ENCODE measurements at places on chromosomes 5 and 9.

DNA sequence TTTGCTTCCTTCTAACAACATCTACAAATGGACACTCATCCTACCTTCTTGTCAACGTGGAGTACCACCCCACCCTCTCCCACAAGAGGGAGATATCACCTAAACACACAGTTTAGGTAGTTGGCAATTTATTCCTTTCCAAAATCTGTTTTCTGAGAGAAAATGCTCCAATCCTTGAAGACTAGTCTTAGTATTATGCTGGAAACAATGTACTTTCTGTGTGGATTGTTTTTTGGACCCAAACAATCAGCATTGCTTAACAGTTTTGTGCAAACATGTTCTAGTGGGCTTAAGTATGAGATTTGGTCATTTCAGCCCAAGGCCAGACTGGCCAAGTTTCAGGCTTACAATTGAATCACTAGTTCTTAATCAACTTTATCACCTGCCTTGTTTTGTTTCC lies 359.1 kb downstream of the ARHGEF28 start:
- peak; percentile 20 for DNase-seq

DNA sequence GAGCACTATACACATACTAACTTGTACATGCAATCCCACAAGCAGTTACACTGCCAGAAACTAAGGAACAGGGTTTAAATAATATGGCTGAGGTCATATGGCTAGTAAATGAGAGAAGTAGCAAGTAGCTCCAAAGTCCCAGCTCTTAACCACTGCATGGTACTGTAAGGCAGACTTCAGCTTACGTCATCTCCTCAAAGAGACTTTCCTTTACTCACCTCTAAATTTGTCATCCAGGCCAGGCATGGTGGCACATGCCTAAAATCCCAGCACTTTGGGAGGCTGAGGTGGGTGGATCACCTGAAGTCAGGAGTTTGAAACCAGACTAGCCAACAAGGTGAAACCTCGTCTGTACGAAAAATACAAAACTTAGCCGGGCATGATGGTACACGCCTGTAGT lies 20.4 kb upstream of the SELENOP start:
- no peak for DNase-seq

DNA sequence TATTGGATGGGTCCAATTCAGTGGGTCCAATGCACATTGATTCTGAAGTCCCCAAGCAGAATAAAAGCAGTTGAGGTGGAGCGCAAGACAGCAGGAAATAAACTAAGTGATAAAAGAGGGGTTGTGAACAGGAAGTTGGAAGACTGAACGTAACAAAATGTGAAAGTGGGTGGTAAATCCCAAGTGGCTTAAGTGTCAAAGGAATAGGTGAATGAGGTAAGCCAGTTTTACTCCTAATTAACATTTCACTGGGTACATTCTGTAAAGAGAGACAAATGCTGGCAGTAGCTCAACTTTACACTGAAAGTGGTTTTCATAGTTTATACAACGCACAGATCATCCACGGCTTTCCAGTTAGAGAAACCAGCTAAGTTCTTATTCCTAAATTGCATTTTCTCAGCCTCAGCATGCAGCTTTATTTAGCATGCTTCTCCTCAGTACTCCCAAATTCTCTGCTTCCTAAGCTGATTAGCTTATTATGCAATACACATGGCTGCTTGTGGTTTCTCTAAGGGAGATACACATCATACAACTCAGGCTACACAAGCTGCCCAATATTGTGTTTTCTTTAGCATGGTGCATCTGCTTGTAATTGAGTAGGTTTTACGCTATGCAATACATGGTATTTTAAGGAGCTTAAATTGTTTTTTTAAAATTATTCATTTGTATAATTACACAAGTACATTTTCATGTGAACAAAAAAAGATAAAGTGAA lies 34.2 kb upstream of the HSD17B4 start:
- no peak for DNase-seq

DNA sequence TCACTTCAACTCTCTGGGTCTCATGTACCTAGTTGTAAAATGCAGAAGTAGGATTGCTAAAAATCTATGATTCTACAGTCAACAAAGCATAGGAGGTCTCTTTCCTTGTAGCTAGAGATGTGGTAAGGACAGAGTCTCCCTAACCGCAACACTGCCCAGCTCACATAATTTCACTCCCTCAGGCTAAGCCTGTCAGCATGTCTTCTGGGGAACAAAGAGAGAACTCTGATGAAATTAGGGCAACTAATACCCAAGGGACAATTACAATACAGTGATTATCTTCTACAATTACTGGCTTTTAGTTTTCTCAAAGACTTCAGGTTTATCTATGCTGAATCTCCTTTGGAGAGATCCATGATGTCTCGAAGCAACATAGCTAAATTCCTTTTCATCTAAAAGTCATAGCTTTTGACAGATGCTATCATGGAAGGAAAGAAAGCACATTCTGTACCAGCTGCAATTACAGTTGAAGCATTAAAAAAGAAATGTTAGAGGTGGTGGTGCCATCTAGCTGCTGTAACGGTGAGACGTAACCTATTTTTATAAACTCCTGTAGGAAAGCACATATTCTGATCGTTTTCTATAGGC lies 141.1 kb upstream of the TARS1 start:
- DNase-seq = peak; percentile 9

DNA sequence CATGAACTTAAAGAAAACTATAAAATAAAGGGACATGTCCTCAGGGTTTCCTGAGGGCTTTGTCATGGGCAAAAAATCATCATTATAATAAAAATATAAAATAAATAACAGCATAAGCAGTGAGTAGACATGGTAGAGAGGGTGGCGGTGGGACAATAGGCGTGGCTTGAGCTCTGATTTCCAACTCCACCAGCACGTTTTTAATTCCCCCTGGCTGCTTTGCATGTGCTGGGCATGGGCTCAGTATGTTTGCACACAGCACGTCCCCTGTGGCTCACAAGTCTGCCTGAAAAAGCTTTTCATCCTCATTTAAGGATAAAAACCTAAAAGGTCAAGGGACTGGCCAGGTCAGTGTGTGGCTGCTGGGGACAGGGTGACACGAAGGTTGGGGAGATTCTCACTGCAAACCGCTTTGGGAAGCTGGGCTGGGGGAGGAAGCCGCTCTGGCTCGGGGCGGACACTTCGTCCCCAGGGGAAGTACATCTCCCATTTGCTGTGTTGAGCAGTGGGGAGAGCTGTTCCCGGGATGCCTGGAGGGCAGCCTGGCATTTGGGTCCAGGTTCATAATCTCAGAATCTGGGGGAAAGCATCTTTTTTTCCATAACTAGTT lies 32.6 kb downstream of the NKX2-5 start:
- no peak for DNase-seq

DNA sequence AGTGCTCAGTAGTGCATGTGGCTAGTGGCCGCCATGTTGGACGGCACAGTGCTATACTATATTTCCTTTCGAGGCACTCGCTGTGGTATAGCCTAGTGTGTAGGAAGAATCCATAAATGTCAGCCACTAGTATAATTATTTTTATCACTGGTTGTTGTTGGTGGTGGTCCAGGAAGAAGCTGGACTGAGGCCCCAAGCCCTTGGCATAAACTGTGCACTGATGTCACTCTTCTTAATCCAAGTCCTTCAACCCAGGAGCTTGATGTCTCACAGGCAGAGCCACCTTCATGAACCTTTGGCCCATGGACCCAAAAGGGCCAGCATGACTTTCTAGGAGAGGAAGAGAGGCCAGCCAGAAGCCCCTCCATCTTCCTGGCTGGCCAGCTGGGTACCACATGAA lies 32.5 kb upstream of the SYNPO start:
- DNase-seq = no peak

DNA sequence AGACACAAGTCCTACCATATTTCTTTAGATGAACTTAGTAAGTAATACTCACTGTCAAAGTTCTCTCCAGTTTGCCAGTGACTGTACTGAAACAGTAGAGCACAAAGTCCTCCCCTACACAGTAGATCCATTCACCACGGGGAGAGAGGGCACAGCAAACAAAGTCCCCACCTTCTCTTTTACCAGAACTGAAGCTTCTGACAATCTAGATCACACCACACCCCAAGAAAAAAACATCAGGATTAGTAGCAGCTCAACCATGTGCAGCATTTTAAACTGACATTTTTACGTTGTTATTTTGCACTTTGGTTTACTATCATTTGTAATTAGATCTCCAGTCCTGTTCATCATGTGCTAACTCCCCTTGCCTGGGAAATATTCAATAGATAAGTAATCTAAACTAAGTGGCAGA lies 23.0 kb downstream of the DNAJA1 start:
- no peak for DNase-seq

- DNase-seq = peak; percentile 56
These were observed 234.3 kb upstream of the ANKH start for GRCh38 chr5:15105799-15106393.

DNA sequence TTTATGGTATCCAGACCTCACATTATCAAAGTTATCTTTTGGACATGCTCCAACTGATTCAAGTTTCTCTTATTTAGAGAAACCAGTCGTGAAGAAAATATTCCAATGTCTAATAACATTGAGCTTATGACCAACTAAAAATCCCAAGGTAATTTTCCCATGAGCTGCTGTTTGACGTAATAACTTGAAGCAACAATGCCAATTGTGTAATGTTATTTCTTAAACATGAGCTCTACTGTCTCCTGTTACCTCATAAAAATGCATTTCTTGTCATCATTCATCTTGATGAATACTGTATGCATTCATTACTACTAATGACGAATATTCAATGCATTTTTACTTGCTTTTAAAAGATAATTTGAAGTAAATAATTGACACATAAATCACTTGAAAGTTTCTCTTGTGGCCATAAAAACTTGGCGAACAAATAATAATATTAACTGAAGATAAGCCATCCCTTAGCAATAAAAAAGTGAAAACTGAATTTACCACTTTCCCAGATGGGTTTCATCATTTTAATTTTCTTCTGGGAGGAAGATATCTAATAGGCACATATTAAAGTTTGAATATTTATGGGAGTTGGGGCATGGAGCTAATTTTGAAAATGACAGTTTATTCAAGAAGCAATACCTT lies 424 bp upstream of the MARCOL start:
- no peak for DNase-seq

- no peak for DNase-seq
These were observed 410.9 kb downstream of the PLK2 start for GRCh38 chr5:58048954-58049353.

DNA sequence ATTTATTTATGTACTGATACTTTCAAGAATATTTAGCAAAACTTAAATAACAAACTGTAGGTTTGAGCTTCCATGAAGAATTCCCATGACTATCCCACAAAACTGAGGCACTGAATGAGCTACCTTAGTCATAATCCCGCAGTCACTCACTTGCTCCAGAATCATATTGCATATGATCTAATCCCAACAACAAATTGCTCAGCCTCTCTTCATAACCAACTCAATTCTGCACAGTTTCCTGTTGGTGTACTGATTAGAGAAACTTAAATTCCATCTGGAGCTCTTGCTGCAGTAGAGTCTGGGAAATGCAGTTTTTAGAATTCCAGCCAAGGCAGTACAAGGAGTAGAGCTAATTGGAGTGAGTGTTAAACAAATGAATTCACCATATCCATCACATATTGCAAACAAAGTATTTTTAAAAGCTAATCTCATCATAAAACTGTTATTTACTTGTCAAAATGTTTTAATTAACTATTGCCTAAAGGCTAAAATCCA lies 35.7 kb upstream of the CDH18 start:
- DNase-seq = no peak

DNA sequence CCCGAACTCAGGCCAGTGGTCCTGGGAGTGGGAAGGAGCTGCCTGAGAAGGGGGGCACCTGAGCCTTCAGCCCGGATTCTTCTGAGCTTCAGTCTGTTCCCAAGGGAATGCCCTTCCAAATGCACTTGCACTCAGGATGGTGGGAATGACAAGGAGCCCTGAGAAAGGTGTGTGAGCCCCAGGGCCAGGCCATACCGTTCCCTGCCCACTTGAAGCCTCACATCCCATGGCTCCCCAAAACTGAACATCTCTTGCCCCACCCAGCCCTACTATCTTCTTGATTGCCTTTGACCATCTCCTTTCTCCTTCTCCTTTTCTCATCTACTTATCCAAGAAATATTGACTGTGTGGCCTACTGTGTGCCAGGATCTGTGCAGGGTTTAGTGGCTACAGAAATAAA lies 84.4 kb upstream of the HSPA9 start:
- DNase-seq = no peak

GRCh38 chr9:82673919-82674318 lies 389.0 kb downstream of the RASEF start:
- no peak for DNase-seq

- DNase-seq = no peak
These were observed 328.9 kb upstream of the MEF2C start for GRCh38 chr5:89211836-89212235.

- DNase-seq = no peak
These were observed 8.2 kb upstream of the ECM2 start for GRCh38 chr9:92543972-92544371.

DNA sequence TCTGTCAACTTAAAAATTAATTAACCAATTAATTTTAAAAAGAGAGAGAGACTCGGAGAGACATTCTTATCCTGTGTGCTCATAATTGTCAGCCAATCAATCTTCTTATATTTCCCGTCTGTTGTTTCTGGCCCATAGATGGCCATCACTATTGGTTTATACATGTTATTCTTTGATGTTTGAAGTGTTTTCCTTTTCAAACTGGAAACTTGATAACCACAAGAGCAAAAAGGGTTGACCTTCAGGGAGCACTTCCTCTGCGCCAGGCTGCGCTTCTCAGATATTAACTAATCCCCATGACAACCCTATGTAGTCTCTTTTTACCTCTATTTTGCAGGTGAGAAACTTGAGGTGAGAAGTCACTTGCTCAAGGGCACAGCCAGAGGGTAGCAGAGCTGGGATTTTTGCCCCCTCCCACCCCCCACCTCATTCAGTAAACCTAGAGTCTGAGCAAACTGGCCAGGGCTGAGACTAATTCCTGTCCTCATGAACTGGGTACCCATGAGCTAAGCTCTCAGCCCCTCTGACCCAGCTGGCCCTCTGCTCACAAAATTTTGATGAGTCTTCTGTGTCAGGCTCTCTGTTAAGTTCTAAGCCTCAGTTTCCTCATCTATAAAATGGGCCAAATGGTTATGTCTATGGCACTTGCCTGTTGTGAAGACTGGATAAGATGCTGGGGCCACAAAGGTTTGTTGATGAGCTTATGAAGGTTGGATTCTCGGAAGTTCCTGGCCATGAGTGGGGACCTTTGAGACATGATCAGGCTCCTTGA lies 86.0 kb upstream of the SH3PXD2B start:
- no peak for DNase-seq

- no peak for DNase-seq
These were observed 81.4 kb downstream of the NSUN2 start for GRCh38 chr5:6551287-6551954.
